ENCODE measurements at places on chromosomes 1 and 21.

- DNase-seq = no peak
Observed at GRCh38 chr1:7479571-7479970, 291.5 kb upstream of the VAMP3 start.

- no peak for DNase-seq
Observed at GRCh38 chr1:86137436-86137835, 19.1 kb downstream of the COL24A1 start.

DNA sequence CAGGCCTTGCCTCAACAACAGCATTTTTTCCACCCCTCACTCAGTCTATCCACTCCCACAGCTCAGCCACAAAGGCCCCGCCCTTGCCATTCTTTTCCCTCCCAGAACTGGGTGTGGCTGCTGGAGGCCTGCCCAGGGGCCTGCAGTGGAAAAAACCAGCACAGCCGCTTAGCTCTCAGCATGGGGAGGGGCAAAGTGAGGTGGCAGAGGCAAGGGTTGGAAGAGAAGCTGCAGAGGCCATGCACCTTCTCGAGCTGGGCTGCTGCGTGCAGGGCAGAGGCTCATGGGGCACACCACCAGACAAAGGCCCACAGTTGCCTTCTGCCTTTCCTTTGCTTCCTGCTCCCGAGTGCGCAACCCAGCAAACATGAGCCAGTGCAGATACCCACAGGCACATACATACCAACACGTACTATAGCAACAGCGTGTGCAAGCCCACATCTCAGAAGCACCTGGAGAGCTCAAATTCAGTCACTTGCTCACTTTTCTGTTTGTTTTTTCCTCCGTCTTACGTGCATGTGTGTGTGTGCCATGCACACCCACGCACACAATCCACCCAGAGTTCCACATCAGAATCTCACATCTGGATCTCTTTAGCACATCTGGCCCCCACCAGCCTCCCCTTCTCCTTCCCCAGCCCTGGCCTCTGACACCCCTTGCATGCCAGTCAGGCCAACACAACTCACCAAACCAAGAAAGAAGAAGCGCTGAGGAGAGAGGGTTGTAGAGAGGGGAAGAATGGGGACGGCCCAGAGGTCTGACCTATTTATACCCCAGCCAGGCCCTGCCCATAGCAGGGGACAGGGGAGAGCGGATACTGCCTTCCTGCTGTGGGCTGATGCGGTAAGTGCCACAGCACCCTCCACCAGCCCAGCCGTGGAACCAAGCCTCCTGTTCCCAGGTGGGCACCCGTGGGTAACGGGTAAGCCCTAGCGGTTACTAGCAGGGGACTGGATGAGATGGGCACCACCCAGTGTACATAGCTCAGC, at the start of gene S100A4:
Gene S100A4, minus strand, starts transcription at position 740 of the 989 bp plus-strand sequence. CDS start 1,012 bp downstream, outside the sequence.
- peak; percentile 63 for DNase-seq

DNA sequence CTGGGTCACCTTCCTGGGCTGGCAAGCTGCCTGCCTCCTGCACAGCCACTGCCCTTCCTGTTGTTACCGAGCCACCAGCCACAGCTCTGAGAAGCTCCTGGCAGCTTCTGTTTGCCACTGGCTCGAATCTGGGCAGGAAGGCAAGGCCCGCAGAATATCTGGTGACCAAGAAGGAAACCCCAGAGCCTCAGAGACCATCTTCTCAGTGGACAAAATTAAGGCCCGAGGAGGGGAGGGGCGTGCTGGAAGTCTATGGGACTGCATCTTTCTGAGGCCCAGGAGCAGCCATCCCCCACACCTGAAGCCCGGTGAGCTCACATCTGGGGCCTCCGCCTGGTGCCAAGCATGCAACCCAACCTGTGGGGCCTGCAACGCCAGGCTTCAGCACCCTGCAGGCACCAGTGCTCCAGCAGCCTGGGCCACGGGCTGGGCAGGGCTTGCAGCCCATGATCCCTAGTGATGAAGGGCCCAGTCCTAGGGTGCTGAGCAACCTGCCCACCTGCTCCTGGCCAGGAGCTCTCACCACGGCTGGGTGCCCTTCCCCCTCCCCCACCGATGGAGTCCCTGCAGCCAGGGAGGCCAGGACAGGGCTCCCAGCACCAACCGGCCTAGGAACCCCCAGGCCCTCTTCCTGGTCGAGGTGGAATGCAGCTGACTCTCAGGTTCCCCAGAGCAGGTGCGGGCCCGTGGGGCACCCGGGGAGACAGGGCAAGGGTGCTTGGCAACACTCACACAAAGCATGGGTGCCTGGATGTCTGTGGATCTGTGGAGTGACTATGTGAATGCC, 879 bp downstream of the CPTP start:
- no peak for DNase-seq

- DNase-seq = no peak
Observed at GRCh38 chr21:38734646-38735365, 70.9 kb upstream of the ETS2 start.

DNA sequence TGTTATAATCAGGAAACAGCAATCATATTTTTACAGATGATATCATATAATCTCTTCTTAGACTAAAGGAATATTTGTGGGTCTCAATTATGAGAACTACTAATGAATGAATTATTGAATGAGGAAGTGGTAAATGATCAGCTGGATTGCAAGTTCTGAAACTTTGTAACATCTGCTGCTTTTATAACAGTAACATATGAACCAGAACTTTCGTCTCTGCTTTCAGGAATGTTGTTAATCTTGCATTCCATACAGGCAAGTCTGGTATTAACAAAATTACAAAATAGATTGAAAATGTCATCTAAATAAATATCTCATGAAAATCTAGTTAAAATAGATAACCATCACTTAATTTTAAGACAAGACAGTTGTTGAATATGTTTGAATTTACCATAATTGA, 110.5 kb upstream of the COL11A1 start:
- no peak for DNase-seq

DNA sequence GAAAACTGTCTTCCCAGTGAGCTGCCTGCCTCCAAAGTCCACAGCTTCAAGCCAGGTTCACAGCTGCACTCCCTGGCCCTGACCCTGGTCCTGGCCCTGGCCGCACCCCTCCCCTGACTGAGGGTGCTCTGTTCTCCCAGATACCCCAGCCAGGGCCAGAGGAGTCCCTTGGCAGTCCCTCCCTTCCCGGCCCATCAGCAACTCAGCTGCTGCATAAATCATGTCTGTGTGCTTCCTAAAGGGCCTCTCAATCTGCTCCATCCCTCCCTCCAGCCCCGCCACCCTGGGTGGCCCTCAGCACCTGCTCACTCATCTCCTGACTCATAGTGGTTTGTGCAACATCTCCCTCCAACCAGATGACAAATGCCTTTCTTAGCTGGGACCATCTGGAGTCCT, 24.8 kb upstream of the C1orf174 start:
- DNase-seq = no peak

DNA sequence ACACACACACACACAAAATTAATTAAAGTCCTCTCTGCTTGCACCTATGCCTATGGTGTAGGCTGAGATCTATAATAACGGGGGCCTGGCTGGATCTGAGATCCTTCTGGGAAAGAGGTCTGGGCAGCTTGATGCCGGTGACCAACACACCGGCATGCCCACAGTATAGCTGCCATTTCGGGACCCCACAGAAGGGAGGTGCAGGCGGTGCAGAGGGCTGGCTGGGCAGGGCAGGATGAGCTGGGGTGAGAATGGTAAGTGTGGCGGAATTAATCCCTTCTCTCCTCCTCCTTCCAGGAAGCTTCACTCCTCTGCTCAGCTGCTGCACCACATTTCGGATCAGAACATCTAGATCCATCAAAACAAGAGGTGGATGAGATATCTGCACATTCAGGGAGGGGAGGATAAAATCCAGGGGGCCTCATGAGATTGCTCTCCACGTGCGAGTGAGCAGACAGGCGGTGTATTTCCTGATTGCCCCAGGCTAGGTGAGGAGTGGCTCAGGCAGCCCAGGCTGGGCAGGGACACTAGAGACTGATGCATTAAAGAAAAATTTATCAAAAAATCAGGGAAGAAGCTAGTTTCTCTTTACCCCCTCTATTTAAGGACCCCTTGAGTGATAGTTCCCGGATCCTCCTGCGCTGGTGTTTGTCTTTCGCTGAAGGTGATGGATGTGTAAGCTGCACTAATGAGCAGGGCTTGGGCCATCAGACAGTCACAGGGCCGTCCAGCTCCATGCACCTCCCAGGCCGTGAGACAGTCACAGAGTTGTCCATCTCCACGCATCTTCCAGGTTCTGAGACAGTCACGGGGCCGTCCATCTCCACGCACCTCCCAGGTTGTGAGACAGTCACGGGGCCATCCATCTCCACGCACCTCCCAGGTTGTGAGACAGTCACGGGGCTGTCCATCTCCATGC, 449.9 kb downstream of the PTPRU start:
- DNase-seq = no peak

GRCh38 chr1:95832370-95832769, 598.4 kb downstream of the RWDD3 start:
- no peak for DNase-seq

DNA sequence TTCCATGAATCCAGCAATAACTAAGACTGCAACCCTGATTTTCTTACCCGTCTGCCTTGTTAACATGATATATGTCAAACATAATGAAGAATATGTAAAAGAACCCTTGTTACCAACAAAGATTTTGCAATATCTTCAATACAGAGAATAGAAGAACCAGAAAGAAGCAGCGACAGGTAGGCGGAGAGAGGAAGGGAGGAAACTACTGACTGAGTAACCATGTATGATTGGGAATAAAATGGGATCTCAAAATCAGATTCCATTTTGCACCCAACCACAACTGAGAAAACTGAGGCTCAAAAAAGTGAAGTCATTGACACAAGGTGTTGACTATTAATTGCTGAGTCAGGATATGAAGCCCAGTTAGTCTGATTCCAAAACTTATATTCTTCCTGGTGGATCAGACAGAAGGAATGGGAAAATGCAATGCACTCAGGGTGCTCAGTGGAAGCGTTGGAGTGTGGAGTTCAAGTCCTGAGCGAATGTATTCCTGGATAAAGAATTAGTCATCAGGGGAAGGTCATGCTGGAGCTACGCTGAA, 293.3 kb upstream of the GREM2 start:
- DNase-seq = no peak

DNA sequence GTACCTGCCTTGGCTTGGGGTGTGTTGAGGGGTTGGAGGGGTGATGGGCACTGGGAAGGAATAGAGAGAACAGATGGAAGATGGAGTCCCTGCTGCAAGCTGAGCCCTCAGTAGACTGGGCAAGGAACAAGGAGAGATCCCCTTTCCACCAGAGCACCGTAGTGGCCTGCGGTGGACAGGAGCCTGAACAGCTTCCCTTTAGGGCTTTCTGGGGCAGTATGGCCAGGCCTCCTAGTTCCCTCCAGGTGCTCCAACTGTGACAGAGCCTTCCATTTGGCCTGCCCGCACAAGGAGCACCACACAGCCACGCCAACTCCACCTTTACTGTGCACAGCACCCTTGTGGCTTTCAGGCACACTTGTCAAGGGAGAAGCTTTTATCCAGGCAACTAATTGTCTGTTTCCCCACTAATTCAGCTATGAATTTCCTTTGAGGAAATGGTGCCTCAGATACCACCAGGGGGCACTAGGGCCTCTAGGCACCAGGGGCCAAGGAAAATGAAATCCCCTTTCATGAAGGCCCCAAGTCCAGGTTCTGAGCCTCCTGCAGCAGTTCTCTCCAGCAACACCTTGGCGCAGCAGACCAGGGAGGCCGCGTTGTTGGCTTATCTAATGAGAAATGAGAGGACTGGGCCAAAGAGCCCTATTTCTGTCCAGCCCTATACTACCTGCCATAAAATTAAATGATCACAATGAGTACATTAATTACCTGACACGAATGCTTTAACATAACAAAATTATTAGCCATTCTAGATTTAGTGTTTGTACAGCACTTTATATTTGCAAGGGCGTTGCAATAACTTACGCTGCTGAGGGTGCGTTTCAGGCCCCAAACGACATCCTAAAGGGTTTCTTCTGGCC, 23.1 kb upstream of the ERI3 start:
- no peak for DNase-seq

DNA sequence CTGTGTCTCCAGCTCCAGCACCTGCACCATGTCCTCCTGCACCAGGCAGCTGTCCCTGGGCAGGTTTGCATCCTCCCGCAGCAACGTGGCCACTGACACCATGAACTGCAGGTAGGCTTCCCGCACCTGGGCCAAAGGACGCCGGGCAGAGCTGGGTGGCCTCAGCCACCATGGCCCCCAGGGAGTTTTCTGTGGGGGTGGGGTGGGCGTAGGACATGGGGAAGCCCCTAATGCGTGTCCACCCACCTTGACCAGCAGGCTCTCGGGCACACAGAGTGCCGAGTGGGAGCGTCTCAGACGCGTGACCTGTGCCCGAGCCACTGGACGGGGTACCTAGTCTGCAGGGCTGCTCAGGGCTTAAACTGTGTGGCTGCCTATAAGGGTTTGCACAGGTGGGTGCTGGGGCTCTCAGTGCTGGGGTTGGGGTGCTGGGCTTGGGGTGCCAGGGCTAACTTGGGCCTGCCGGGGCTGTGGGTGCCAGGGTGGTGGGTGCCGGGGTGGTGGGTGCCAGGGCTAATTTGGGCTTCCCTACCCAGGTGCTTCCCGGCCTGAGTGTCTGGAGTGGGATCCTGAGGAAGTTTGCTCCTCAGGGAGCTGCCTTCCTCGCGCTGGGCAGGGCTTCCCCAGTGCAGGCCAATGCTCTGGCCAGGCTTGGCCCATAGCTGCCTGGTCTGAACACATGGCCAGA, 17.7 kb downstream of the PRXL2B start:
- no peak for DNase-seq

- DNase-seq = no peak
Observed at GRCh38 chr1:155463865-155464650, 98.5 kb downstream of the ASH1L start.

- DNase-seq = peak; percentile 91
Observed at GRCh38 chr21:33949516-33950430, 34.2 kb upstream of the ATP5PO start.

- peak; percentile 85 for DNase-seq
Observed at GRCh38 chr1:152048416-152049009, 11.7 kb upstream of the S100A11 start.

DNA sequence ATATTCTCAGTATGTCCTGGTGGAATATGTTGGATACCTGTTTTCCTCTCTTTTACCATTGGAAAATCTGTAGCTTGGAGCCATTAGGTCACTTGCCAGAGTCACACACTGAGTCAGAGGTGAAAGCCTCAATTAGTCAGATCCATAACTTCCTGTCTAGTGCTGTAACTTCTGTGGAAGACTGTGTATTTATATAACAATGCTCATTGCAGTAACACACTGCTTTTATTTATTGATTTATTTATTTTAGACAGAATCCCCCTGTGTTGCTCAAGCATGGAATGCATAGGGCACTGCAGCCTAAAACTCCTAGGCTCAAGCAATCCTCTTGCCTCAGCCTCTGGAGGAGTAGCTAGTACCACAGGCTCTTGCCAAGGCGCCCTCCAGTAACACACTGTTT, 1.3 kb upstream of the DOCK7 start:
- DNase-seq = peak; percentile 6

DNA sequence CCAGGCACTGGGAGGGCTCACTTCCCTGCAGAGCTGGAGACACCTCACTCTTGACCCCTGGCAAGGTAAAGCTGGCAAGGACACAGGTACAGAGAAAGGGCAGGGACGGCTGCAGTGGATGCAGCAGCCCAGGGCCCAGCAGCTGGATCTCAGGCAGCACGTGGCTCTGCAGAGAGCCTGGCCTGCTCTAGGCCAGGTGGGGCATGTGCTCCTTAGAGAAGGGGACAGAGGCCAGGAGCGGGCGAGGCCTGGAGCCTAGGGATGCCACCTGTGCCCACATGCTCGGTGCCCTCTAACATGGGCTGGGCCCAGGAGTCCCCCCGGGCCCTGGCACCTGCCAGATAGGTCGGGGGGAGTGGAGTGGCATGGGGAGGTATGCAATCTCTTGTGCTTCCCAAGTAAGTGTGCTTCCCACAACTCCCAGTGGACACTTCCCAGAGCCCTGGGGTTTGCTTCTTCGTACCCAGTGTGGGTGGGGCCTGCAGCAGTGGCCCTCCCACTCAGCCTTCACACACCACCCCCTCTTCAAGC, 30.0 kb downstream of the WNT3A start:
- DNase-seq = no peak

- DNase-seq = no peak
Observed at GRCh38 chr1:156509424-156510034, 9.0 kb upstream of the MEF2D start.
